ENCODE measurements at places on chromosomes 4 and X.

DNA sequence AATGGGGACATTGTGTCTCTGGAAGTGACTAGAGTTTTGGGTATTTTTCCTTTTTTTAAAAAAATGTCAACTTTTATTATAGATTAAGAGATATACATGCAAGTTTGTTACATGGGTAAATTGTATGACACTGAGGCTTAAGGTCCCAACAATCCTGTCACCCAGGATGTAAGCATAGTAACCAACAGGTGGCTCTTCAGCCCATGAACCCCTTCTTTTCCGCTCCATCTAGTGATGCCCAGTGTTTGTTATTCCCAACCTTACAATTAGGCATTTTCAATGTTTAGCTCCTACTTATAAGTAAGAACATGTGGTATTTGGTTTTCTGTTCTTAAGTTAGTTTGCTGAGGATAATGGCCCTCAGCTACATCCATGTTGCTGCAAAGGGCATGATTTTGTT is 102.7 kb downstream of the GRID2 start:
- no peak for DNase-seq

- DNase-seq = no peak
Observed at GRCh38 chr4:107035819-107036583, at the start of gene DKK2. Gene DKK2, minus strand, starts transcription at chr4:107036313. Its CDS starts 722 bp downstream, at chr4:107035591.

DNA sequence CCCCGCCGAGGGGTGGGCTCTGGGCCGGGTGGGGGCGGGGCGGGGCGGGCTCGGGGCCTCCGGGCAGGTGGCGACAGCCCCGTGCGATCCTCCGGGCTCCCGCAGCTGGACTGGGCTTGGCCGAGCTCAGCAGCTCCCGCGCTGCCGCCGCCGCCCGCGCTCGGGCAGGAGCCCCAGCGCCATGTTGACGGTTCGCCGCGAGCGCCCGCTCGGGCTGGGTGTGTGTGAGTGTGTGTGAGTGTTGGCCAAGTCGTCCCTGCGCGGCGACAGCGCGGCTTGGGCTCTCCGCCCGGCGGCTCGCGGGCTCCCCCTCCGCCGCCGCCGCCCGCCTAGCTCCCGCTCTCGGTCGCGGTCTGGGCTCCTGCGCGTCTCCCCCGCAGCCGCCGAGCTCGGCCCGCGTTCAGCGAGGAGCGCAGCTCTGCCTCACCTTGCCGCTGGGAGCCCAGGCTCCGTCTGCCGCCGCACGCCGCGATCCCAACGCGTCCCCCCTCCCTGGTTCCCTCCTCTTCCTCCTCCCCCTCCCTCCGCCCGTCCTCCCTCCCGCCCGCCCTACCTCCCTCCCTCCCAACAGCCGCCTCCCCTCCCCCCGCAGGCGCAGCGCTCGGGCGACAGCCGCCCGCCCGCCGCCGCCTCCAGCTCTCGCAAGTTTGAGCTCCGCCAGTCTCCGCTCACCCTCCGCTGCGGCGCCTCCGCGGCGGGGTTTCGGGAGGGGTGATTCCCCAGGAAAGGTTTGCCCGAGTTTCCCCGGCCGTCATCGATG is at the start of gene BCOR:
BCOR (minus strand) TSS at position 455 of the 760 bp plus-strand sequence. CDS start 20,029 bp downstream, outside the sequence.
- no peak for DNase-seq

GRCh38 chr4:90349636-90350035 is 222.4 kb downstream of the CCSER1 start:
- no peak for DNase-seq

- DNase-seq = no peak
Observed at GRCh38 chr4:88900432-88900831, 156.6 kb downstream of the FAM13A start.

- no peak for DNase-seq
Observed at GRCh38 chrX:45198706-45199105, 2.0 kb downstream of the DIPK2B start.

DNA sequence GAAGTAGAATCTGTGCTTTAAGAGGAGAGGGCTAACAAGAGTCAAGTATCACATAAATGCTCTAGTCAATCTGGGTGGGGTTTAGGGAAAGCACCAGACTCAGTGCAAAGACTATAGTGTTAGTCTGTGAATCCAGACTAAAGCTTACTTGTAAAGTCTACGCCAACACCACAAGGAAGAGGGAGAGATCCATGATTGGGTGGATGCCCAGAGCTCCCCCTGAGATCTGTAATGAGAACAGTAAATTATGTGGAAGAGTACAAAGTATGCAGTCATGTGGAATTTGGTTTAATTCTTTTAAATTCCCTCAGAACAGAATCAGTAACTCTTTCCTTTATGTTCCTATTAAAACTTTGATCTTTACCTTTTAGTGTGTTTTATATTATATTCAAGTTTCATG is 354.7 kb upstream of the SPANXN4 start:
- no peak for DNase-seq

DNA sequence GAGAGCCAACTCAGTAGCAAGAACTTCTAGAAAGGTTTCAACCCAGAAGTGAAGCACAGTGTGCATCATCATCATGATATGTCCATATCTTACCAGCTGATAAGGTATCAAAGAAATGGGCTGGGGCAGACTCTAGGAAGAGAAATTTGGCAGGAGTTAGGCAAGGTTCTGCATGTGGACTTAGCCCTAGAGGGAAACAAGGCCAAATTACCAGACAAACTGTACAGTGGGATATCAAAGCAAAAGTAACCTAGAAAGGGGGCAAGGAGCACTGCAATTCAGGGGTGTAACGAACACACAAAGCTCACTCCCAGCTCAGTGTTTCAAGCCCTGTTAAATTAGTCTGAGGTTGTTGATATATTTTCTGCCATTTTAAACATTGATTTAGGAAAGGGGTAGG is 407.4 kb downstream of the SMARCA1 start:
- no peak for DNase-seq

GRCh38 chr4:158856852-158857251 is 88.0 kb downstream of the FNIP2 start:
- peak; percentile 67 for DNase-seq

DNA sequence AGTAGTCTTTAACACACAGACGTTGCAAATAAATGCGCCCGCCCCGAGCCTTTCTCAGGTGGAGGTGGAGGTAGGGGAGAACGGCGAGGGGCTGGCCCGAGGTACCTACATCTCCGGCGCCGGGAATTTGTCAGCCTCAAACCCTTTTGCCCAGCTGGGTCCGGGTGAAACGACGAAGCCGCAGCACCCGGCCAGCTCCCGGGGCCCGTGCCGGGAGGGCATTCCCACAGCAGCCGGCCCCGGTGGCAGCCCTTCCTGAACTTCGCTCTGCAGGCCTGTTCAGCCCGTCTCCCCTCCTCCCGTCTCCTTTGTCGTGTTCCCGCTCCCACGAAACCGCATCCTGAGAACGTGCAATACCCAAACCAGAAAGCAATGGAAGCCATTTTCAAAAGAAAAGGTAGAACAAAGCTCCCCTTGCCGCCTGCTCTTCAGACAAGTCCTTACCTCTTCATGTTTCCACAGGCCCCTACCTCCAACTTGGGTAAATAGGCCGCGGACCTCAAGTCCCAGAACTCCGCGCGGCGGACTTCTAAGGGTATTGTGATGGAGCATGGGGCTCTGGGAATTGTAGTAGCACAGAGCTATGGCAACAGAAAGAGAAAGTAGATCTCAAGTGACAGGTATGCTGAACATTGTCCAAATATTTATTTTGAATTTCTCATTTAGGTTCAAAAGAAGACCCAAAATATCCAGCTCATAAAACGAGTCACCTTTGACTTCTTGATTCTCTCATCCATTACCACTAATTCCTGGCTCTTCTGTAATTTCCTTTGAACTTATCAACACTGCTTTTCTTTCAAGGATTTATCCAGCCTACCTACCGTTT is at the start of gene RBM41:
RBM41 (minus strand) TSS at position 501 of the 826 bp plus-strand sequence; CDS start at position 452, 49 bp downstream.
- DNase-seq = peak; percentile 60

DNA sequence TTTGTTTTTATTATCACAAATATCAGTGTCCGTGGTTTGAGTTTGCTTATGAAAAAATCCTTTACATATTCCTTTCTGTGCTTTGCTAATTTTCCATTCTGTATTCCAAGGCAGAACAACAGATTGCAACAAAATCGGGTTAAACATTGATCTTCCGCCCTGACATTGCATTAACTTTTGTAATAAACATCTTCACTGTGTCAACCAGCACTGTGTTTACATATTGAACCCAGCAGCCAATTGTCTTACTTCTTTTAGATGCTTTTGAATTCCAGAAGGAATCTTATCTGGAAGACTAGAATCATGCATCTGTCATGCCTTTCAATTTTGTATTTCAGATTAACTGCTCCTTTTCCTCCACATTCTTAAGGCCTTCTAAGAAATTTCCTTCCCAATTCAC is 147.8 kb upstream of the CXXC4 start:
- no peak for DNase-seq

- no peak for DNase-seq
Observed at GRCh38 chr4:136319789-136320464, 1212.4 kb downstream of the PCDH18 start.

GRCh38 chr4:54999003-54999402 is 126.4 kb downstream of the KDR start:
- DNase-seq = no peak

- DNase-seq = no peak
Observed at GRCh38 chr4:54585321-54586000, 72.3 kb upstream of the KIT start.

- no peak for DNase-seq
Observed at GRCh38 chr4:114488301-114488982, 110.2 kb upstream of the UGT8 start.

DNA sequence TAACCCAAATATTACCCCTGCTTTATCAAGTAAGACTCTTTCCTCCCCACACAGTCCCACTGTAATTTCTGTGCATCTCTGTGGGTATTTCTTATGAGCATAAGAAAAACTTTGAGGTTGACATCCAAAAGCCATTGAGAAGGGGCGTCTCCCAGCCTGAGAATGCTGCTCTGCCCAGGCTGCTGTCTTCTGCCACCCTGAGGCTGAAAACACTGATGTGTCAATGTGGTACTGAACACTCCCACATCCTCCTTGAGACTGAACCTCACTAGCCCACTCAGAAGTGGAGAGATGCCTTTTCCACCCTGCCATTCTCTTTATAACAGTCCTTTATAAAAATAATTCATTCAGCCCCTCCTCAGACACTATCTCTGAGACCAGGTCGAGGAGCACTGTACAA is 120.8 kb downstream of the SMIM20 start:
- DNase-seq = no peak

- peak; percentile 25 for DNase-seq
Observed at GRCh38 chrX:71532078-71532752, 689 bp upstream of the OGT start.

GRCh38 chrX:28668957-28669356 is 81.7 kb downstream of the IL1RAPL1 start:
- no peak for DNase-seq

DNA sequence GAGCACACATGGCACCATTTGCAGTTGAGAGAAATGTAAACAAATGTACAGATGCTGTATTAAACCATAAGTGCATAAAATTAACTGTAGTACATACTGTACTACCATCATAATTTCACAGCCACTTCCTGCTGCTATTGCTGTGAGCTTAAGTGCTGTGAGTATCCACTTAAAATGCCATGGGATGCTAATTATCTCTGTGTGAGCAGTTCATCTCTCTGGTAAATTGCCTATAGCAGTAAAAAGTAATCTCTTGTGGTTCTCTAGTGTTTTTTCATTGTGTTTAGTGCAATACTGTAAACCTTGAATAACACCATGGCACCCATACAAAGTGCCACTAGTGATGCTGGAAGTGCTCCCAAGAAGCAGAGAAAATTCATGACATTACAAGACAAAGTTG is 9.9 kb upstream of the SCOC start:
- no peak for DNase-seq

- no peak for DNase-seq
Observed at GRCh38 chrX:20267931-20268701, 1.4 kb upstream of the RPS6KA3 start.

GRCh38 chr4:72319601-72320021 is 249.4 kb downstream of the ADAMTS3 start:
- no peak for DNase-seq

DNA sequence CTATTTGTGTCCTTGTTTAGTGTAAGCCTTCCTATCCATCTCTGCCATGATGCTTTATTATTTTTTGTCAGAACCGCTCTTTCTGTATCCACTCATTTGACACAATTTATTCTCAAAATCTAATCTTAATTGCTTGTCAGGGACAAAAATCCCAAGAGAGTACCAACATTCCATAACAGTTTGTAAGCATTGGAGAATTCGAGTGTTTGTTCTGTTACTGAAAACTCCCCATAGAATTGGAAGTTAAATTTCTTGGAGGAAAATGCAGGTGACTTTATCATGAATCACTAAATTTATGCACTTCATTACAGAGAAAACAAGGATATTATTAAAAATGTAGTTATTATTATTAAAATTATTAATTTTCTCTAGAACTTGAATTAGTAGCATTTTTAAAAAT is 1986.1 kb downstream of the ARAP2 start:
- no peak for DNase-seq

DNA sequence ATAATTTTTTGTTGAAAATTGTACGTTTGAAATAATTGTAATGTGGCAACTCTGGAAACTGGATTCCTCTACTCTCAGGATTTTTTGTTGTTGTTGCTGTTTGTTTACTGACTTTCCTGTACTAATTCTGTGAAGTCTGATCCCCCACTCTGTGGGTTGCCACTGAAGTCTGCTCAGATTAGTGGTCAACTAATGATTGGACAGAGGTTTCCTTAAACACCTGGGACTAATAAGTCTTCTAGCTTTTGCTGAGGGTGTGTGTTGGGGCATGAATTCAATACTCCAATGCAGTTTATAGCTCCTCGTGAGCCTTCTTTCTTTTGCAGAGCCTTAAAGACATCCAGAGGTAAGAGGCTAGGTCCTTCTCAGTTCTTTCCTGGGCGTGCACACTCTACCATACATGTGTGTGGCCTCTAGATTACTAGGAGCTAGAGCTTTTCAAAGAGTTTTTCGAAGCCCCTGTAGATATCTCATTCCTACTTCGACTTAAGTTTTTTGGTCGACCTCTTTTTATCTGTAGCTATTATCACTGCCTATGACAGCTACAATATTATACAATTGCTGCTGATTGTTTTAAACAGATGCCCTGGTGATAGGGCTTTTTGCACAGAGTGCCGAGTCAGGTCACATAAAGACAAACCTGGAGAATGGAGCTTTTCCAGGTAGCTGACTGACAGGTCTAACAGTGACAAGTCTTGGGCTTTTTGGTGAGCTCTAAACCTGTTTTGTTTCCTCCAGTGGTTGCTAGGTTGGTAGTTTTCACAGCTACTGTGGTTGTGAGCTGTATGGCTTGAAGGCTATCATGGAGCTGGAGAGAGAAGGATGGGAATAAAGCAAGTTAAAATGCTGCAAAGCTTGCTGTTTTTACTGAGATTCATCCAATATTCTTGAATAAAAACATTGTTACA is 34.0 kb downstream of the BMP2K start:
- no peak for DNase-seq

GRCh38 chr4:37988670-37989069 is 28.5 kb downstream of the PTTG2 start:
- no peak for DNase-seq

DNA sequence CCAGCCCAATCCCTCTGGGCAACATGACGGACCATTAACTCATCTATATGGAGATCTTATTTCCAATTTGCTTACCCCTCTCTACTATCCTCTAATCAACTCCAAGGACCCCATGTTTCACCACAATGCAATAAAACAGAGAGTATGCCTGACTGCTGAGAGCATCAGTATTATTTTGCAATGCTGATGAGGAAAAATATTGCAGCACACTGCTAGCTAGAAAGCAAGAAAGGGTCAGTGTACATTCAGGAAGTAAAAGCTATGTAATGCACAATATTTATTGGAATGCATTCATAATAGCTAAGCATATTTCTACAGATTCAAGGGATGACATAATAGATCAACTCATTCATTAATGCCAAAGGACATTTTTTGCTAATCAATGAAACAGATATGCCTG is 33.2 kb downstream of the ARAP2 start:
- DNase-seq = peak; percentile 67

All from AML-193 (cell line).